ENCODE measurements at places on chromosomes 16 and 17.

DNA sequence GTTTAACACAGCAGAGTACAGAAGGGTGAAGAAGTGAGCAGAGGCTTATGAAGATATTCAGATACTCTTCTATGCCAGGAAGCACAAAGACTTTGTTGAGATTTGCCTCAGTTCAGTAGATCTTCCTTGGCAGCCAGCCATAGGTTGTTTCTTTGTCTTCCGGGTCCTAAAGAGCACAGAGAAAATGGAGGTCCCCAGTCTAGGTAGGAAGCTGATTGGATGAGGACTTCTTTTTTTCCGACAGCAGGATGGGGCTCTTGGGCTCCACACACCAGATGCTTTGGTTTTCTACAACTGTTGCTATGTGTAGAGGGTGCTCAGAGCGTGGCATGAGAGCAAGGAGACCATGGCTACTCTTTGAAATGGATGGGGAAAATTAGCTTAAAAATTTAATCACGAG is 8.3 kb upstream of the CDC6 start:
- no peak for DNase-seq

DNA sequence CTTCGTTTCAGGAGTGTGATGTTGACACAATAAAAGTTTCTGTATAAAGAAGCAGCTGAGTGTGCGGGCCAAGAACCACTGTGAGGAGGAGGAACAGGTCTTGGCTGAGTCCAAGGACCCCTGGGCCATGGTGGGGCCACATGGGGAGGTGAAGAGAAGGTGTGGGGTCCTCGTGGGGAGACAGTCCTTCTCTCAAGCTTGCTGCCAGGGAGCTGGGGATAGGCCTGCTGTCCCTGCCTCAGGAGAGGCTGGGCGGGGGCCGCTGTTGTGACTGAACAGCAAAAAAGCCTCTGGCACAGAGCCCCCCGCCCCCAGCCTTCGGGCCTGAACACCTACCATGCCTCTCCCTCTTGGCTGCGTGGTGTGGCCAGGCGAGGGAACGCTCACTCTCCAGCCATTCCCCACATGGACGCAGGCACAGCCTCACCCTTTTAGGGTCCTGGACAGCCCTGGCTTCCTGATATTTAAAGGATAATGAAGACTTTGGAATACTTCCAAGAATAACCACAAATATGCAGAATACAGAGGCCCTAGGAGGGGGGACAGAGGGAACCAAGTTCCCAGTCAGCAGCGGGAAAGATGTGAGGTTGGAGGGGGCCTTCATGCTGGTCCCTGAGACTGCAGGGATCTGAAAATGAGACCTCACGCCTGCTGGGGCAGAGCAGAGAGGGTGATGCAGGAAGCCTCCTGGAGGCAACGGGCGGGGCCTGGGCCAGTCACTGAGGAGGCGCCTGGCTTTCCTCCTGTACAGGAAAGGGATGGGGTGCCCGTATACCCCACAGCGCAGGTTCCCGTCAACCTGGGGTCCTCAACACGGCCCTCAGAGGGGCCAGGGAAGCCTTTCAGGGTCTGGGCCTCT is 100.0 kb upstream of the CREBBP start:
- DNase-seq = peak; percentile 67

DNA sequence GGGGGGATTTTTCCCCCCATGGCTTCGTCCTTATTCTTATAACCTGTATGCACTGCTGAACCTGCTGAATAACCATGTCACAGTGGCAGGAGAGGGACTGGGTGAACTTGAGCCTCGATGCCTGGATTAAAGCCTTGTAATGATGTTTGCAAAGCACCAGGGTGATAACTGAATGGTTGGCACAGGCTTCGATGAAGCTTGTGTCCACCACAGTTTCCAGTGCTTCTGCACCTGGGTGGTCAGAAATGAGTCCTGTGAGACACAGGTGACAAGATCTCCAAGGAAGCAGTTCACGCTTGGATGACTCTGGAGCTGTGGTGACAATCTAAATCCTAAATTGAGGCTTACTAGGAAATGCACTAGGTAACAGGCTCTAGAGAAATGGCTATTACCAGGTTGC is 729.3 kb downstream of the MAF start:
- no peak for DNase-seq

- no peak for DNase-seq
These were observed 996 bp downstream of the PCYT2 start for GRCh38 chr17:81909966-81910839.

DNA sequence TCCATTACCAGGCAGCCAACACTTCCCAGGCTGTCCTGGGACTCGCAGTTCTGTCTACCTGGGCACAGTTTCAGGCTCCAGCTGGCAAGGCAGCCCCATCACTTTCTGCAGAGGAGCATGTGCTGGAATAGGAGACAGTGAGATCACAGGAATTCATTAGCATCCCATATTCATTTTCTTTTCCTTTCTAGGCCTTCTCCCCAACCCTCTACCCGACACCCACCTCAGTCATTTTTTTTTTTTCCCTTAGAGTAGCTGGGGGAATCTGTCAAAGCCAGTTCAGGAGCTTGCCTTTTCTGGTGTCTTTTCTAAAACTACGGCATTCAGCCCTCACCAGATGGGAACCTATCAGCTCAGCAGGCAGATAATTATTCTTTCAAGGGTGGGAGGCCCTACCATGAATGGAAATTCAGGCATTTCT is 42.4 kb upstream of the FBXO47 start:
- DNase-seq = no peak

DNA sequence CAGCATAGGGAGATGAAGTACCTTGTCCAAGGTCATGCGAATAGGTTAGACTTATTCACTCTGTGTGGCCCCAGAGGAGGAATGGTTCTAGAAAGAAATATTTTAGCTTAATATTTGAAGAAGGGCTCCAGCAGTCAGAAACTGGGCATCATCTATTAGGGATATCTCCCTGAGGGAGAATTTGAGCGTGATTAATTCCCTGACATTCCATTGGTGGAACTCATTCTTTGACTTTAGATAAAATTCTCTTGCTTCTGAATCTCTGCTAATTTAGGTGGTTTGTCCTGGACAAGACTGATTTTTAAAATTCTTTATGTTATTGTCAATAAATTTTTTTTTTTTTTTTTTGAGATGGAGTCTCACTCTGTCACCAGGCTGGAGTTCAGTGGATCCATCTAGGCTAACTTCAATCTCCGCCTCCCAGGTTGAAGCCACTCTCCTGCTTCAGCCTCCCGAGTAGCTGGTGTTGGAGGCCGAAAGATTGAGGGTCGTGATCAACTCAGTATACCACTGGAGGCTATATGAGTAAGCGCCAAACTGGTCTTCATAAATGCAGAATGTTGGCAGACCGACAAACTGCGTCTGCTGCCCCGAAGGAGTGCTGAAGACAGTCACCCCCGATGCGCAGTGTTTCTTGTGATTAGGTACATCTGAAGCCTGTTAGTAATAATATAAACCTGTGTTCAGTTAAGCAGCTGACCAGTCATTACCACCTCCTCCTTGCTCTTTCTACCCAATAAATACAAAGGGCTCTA is 267.9 kb upstream of the HSBP1 start:
- no peak for DNase-seq

GRCh38 chr17:77930780-77931768 is 27.4 kb upstream of the TNRC6C start:
- DNase-seq = no peak

GRCh38 chr16:17921357-17921978 is 415.1 kb downstream of the NPIPA8 start:
- DNase-seq = no peak

GRCh38 chr17:8494506-8495111 is 58.9 kb downstream of the NDEL1 start:
- DNase-seq = peak; percentile 63

DNA sequence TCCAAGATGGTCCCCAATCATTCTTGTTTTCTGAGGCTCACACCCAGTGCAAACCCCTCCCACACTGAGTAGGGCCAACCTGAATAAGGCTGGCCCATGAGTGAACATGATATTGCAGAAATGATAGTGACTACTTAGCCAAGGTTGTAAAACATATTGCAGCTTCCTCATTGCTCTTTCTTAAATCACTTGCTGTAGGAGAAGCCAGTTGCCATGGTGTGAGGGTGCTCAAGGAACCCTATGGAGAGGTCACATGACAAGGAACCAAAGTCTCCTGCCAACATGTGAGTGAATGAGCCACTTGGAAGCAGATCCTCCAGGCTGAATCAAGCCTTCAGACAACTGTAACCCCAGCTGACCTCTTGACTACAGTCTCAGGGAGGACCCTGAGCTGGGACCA is 191.4 kb downstream of the RGS9 start:
- DNase-seq = no peak

GRCh38 chr16:56234737-56235136 is 43.4 kb downstream of the GNAO1 start:
- DNase-seq = no peak

DNA sequence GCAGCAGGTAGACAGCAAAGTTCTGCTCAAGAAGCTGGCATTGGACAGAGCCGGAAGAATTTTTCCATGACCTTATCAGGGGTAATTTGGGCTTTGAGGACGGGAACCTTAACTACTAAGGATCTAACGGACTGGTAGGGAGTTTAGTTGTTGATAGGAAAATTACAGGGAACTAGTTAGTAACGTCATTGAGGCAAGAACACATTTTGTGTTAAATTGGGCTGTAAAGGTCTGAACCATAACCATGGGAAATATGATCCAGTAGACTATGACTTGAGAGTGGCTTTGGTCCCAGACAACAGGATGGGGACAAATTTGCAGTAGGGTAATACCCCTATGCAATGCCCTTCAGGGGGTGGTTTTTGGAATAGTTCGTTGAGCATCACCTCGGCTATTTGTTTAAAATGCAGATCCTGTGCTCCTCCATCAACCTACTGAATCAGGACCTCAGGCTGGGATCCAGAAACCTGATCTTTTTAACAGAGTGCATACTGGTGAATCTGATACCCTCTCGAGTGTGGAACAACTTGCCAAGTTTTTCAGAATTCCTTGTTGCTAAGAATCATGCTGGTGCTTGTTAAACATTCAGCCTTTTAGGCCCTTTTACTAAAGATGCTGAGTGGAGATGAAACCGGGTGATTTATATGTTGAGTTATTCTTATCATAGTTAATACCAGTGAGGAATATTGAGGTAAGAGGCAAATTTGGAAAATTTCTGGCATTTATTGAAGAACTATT is 255.1 kb downstream of the MAP2K6 start:
- DNase-seq = peak; percentile 78
